ENCODE measurements at places on chromosomes 7 and 10.
A peak's percentile ranks its signal among the peaks of the same experiment; 100 is the strongest.

DNA sequence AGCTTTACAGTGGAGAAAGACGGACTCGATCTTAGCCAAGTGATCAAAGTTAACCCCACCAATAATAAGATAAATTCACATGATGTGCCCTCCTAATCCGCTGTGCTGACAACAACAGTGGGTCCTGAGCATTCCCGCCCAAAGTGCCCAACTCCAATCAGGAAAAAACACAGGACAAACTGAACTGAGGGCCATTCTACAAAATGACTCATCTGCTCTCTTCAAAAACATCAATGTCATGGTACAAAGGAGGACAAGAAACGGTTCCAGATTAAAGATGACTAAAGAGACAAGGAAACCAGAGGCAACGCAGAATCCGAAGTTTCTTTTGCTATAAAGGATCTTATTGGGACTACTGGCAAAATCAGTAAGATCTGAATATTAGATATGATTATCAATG, 79.4 kb downstream of the CTBP2 start:
- no peak for DNase-seq

GRCh38 chr7:2000746-2001321, 231.9 kb downstream of the MAD1L1 start:
- DNase-seq: no peak

GRCh38 chr10:73229567-73229966, 17.5 kb downstream of the DNAJC9 start:
- DNase-seq: no peak

GRCh38 chr7:30655096-30655970, 26.9 kb downstream of the CRHR2 start:
- no peak for DNase-seq

DNA sequence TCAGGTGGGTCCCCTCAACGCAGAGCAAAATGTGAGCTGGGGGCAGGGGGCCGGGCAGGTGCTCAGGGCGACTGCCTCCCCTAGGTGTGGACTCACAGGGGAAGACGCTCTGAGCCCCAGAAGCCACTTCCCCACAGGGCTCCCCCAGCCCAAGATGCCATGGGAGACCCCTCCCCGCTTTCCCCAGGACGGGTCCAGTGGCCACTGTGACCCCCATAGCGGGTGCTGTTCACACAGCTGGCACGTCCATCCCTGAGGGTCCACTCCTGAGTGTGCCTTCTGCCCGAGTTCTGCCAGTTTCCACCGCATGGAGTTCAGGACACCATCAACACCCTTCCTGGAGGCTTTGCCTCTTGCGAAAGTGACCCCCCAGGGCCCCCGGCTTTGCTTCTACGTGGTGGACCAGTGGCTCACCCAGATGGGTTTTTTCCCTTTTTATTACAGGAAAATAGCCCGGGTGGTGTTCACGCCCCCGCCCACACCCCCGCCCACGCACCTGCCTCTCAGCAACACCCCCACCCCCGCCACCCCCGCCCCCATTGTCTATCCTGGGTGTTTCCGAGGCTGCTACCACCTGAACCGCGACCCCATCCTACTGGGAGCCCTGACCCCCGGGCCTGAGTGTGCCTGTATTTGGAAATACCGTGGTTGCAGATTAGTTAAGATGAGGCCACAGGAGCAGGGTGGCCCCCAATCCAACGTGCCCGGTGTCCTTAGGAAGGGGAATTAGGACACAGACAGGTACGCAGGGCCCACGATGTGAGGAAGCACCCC, 32.0 kb downstream of the ADAP1 start:
- no peak for DNase-seq

DNA sequence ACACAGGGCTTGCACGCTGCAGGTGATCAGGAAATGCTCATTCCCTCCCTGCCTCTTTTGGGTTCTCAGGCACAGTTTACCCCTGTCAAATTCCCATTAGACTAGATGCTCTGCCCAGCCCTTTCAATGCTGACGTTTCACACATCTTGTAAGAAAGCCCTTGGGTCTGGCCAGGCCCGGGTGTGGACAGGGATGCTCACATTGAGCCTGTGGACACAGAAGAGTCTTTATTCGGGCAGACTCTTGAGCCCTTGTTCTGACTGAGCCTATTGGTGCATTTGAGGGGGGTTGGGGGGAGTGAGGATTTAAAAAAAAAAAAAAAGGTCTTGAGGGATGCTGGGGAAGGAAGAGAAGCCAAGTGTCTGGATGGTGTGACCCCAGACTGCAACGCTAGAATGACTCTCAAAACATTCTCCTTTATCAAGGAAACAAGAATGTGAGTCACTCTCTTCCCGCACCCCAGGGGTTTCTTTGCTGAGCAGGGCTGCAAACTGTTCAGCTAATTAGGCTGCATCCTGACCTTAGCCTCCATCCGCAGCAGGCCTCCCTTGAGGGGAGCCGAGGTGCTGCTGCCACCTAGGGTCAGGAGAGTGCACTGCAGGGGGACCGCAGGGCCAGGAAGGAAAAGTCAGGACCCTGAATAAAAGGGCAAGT, 53.6 kb upstream of the TMEM72 start:
- peak; percentile 25 for DNase-seq

GRCh38 chr7:1707756-1708595, 37.9 kb downstream of the ELFN1 start:
- DNase-seq: no peak

DNA sequence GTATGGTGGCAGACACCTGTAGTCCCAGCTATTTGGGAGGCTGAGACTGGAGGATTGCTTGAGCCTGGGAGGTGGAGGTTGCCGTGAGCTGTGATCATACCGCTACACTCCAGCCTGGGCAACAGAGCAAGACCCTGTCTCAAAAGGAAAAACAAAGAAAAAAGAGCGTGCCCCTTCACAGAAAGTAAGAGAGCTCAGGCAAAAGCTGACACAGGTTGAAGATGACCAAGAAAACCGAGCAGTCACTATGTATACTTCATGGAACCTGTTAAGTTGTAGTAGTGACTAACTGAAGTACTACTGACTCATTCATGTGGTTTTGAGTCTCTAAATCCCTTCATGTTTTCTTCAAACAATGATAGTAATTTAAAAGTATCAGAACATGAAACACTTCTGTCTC, 1.2 kb upstream of the PRRT4 start:
- DNase-seq: no peak

DNA sequence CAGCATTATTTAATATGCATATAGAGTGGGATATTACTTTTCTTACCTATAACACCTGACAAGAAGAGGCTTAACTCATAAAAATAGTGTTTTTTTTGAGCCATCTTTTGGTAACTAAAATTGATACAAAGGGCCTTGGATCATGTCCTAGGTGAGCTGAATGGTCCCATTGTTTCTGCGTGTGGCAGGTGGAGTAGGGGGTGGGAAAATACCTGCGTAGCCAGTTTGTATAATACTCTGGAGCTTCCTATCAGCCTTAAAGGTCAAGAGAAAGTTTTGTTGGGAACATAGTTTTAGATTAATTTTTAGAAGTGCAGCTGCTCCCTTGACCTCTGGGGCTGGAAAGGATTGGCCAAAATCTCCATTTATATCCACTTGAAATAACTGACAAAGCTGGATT, 244.6 kb downstream of the PHTF2 start:
- DNase-seq: no peak

- no peak for DNase-seq
Measured at GRCh38 chr7:98472521-98472954, 71.6 kb upstream of the BAIAP2L1 start.

DNA sequence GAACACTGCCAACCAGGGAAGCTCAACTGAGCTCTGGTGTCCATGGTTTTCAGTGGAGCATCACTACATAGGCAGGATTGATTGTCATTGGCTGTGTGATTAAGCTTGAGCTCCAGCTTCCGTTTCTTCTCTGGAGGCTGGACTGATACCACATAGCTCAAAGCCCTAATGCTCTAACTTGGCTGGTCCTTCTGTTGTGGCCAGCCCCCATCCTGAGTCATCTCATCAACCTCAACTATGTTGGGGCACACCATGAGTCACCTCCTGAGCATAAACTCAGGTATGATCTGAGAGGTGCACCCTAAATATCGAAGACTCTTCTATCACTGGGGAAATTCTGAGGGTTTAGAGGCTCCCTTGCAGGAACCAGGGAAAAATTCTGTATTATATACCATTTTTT, 114.5 kb upstream of the INHBA start:
- no peak for DNase-seq

DNA sequence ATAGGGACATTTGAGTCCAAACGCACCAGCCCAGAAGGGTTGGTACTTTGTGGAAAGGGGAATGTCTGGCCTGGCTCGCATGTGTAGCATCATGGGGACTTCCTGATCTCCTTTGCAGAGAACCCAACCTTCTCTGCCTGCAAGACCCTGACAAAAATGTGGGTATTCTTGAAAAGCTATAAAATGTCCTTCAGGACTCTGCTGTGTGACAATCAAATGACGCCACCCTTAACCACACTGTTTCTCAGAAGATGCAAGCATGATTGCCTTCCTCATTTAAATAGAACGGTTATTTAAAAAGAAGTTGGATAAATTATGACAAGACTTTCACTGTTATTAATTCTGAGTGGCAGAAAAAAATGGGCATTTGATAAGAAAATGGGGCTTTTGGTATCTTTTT, 15.1 kb upstream of the GPR15LG start:
- DNase-seq: no peak

- no peak for DNase-seq
Measured at GRCh38 chr10:20466731-20467130, 430.4 kb downstream of the NEBL start.

DNA sequence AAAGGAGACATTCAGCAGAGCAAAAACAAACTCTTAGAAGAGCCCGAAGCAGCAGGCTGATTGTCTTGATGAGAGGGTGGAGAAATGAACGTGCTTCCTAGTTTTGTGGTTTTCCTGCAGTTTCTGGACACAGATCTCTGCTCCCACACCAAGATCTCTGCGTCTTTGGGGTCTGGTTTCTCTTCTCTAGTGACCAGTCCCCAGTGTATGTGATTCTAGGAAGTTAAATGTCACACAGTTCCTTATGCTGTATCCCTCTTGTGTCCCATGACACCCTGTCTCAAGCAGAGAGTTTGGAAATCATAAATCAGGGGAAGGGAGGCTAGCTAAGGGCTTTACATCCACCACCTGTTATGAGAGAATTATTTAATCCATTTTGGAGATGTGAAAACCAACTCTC, 55.4 kb upstream of the KLF14 start:
- no peak for DNase-seq

DNA sequence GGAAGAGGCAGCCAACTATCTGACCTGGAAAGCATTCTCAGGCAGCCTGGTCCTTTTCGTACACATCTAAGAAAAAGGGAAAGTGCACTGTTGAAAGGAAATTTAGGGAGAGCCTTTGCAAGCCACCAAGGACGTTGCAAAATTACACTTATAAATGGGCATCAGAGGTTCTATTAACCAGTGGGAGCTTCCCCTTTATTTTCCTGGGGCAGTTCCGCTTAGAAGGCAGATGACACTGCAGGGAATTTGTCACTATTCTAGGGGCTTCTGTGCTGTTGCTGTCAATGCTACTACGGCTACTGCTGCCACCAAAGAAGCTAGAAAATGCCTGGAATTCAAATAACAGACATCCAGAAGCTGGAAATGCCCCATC, 79.6 kb upstream of the AUTS2 start:
- no peak for DNase-seq

GRCh38 chr7:2956076-2956475, 87.6 kb downstream of the CARD11 start:
- no peak for DNase-seq

GRCh38 chr7:83796760-83797159, 147.8 kb upstream of the SEMA3E start:
- no peak for DNase-seq

- DNase-seq: no peak
Measured at GRCh38 chr10:97234400-97234799, 48.6 kb upstream of the SLIT1 start.

DNA sequence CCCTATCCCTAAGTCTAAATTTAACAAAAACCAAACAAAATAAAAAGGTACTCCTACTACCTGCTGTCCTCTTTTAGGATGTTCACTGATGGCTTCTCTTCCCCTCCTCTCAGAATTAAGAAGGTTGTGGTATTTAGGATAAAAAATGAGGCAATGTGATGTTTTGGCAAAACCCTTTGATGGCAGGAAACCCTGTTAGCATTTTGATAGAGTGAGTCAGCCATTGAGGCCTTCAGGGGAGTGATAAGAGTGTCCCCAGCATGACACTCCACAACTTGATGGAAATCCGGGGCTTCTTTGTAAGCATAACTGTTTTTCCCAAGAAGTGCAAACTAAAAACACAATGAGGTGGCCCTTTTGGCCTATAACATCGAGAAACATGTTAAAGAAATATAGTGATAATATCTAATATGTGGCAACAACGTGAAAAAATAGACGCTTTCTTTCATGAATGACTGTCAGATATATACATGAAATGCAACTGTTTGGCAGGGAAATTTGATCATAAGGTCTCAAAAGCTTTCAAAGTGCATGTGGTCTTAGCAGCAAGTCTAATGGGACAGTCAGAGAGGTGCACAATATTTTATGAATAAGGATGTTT, 55.0 kb downstream of the PRTFDC1 start:
- no peak for DNase-seq

DNA sequence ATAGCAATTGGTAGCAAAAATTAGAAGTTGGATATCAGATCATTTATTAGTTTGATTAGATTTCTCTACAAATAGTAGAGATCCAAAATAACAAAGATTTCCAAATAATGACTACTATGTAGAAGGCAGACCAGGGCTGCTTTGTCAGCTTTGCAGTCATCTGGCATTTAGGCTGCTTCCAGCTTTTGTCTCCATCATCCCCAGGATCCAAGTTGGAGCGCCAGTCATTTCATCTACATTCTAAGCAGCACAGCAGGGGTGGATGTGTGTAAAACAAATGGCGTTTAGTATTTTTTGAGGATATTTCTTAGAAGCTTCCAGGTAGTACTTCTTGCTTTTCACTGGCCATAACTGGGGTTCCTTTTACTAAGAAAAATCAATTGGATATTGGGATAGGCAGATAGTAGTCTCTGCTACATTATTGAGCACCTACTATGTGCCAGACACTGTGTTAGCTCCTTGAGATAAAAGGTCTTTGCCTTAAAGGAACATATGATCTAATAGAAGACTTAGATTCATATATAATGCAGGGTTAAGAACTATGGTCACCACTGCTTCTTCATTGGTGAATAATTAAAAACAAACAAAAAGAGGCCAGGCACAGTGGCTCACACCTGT, 41.5 kb downstream of the TPST1 start:
- no peak for DNase-seq

DNA sequence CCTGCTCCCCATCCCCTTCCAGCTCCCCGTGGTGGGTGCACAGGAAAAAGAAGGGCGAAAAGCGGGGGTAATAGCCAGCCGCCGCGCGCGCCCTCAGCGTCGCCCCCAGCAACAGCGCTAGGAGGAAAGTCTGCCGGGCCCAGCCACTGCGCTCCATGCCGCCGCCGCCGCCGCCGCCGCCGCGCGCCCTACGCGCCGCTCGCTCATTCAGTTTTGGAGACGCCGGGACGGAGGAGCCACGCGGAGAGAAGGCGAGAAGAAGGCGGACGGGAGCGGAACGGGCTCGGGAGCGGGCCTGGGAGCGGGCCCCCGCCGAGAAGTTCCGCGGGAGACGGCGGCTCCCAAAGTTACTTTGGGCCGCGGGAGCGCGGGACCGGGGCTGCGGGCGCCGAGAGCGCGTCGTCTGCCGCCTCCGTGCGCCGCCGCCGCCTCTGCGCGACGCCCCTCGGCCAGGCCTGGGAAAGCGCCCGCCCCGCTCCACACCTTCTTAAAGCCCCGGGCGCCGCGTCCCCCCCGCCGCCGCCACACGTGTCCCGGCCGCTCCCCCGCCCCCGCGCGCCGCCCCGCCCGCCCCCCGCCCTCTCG, at the start of gene RELN:
TSS of gene RELN (minus strand) at position 459 of the 585 bp plus-strand sequence. CDS start at position 157, 302 bp downstream.
- DNase-seq: no peak

- peak; percentile 42 for DNase-seq
Measured at GRCh38 chr10:69505636-69506318, 54.5 kb downstream of the TSPAN15 start.

Measured in gastrocnemius medialis (tissue), 4 donors.